ENCODE measurements at places on chromosomes 12 and 14. TPM values are rescaled to one million over a fixed set of nuclear protein-coding genes. Genes with fewer than 3 reads are reported as not detected.

Gene FRS2
- total RNA-seq = 66.4 TPM

Gene HECTD1
- total RNA-seq = 332 TPM

Gene SLC2A3
- total RNA-seq = 60.8 TPM

Gene PTHLH
- total RNA-seq = 3.4 TPM

Gene KLRC4
- total RNA-seq = not detected

Measured in tongue (tissue), 3 donors.